Memory B cell (primary cell): ENCODE measurements at places on chromosomes 16 and 17.

GRCh38 chr17:8806926-8807550 is 7.9 kb upstream of the MFSD6L start:
- DNase-seq, result peak; percentile 69

DNA sequence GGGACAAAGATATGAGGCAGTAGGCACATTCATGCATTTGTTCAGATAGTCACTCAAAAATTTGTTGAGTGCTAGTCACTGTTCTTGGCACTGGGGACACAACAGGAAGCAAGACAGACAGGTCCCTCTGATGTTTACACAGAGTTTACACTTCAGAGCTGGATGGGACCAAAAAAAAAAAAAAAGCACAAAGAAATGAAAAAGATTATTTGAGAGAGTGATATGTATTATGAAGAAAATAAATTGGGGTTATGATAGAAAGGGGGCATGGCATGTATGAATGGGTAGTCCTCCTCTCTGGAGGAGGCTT is 3.5 kb upstream of the YPEL2 start:
- no peak for DNase-seq

DNA sequence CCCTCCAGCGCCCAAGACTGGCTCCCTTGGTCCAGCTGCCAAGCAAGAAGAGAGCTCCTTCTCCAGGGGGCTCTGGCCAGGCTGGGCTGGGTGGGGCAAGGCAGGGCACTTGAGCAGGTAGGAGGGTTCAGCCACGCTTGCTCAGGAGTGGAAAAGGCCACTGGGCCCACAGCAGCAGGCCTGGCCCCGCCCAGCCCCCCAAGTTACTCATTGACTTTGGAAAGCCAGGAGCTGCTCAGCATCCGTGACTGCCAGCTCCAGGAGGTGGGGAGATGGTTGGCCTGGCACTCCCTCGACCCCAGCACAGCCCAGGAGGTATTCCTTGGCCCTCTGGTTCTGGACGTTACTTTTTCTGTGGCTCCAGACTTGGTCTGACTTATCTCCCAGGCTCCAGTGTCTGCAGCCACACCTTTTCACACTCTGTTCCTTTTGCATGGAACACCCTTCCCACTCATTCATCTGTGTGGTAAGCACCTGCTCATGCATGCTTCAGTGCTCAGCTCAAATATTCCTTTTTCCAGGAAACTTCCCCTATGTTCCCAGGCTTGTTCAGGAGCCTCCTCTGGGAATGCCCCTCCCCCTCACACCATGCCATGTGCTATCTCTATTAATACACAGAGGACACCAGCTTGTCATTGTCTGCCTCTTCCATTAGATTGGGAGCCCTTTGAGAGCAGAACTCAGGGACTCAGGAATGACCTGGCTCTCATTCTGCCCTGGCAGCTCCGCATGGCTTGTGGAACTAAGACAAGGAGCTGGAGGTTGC is at the start of gene CDH16:
CDH16 (minus strand) TSS at position 83 of the 766 bp plus-strand sequence. CDS start 820 bp downstream, outside the sequence.
- DNase-seq, result no peak

- no peak for DNase-seq
These were observed 715.0 kb upstream of the CDH8 start for GRCh38 chr16:62751218-62751617.

- no peak for DNase-seq
These were observed 136.0 kb downstream of the ANKRD11 start for GRCh38 chr16:89354325-89354724.

DNA sequence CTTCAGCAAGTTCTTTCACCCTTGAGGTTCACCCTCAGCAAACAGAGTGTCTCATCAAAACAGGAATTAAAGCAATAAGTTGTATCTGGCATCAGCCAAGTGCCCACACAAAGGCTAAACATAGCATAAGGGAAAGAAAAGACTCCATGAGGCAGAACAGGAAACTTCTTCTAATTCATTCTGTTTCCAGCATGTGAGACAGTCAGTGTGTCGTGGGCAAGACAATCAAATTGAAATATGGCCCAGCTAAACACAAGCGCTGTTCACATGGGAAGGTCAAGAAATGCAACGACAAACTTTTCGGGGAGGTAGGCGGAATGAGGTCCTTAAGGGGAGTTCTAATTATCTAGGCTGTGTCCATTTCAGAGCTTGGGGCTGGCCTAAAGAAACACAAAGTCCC is 393.4 kb downstream of the HAPSTR1 start:
- no peak for DNase-seq

- no peak for DNase-seq
These were observed 147.6 kb downstream of the C16orf95 start for GRCh38 chr16:87169509-87169995.
